NCI-H1436 treated with DMSO at 0.1 percent for 48 hours (cell line): ENCODE measurements at places on chromosomes 12 and 14.

DNA sequence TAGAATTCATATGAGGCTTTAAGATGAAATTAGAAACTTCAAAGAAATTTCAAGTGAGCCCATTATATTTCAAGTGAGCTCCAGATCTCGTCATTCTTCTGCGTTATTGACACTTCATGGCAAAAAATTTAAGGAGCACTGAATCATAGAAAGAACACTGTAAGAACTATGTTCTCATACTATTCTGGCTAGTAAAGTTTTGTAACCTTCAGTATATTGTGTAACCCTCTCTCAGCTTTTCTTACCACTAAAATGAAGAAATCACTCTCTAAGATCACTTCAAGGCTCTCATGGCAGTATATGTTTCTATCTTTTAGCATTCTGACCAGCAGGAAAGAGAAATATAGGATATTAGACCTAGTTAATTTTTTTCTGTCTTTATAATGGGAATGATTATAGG lies 6.3 kb downstream of the GPHN start:
- DNase-seq, result no peak

- no peak for DNase-seq
Observed at GRCh38 chr14:22919601-22919921, 612 bp upstream of the RBM23 start.

DNA sequence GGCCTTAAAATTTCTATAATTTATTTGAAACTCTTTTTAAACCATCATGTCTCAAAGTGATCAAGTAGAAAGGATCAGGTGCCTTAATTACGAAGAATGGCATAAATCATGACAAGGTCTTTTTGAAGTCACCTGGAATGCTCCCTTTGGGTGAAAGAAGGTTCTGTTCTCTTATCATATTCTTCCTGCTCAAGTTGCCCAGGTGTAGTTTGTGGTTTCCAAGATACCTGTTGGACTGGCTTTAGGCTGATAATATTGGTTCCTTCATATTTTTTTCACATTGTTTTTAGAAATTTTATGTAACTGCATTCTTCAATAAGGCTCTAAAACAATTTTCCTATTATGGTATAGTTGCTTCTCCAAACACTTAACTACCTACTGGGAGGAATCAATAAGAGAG lies 29.2 kb downstream of the RASSF3 start:
- DNase-seq, result no peak

DNA sequence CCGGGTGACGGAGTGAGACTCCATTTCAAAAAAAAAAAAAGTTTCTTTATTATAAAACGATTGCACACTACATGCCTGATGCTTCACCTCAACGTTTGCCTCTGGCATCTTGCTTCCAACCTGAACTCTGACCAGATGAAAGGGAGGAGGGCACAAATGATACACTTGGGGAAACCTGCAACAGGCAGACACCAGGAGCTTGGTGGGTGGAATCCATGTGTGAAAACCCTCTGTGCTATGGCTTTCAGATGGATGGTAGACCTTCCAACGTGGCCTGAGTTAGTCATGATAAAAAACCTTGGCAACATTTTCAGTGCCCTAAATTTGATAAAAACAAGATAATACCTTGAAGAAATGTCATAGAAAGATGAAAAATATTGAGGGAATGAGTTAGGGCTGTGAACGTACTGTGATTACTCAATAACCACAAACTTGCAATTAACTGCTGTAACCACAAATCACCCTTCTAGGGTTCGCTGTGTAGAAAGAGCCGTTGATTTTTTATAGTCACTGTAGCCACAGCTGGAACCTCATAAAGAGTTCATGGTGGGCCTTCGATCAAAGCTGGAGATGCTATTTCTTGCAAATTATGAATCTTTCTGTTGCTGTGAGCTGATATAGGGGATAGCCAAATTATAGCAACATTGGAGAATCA lies 26.1 kb upstream of the GZMB start:
- DNase-seq, result no peak

DNA sequence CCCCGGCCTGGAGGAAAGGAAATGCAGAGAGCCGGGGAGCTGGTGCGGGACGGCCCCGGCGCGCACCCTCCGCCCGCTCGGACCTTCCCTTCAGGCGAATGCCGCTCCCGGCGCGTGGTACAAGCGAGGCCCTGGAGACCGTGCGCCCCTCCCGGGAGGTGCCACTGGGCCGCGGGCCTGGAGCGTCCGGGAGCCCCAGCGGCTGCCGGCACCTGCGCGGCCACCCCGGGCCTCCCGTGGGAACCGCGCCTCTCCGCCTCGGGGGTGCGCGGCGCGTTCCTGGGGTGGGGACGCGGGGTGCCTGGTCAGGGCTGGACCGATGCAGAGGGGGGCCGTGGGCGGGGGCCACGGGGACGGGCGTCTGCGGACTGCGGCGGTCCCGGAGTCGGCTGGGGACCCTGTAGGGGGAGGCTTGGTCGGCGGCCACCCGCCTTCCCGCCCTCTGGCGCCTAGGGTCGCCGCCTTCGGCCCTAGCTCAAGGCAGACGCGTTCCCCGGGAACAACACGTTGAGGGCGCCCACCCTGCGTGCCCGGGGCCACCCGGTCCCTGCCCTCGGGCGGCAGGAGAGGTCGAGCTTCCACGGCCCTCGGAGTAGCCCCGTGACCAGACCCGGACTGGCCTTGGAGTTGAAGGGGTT lies 599 bp downstream of the PAPLN start:
- DNase-seq, result no peak

DNA sequence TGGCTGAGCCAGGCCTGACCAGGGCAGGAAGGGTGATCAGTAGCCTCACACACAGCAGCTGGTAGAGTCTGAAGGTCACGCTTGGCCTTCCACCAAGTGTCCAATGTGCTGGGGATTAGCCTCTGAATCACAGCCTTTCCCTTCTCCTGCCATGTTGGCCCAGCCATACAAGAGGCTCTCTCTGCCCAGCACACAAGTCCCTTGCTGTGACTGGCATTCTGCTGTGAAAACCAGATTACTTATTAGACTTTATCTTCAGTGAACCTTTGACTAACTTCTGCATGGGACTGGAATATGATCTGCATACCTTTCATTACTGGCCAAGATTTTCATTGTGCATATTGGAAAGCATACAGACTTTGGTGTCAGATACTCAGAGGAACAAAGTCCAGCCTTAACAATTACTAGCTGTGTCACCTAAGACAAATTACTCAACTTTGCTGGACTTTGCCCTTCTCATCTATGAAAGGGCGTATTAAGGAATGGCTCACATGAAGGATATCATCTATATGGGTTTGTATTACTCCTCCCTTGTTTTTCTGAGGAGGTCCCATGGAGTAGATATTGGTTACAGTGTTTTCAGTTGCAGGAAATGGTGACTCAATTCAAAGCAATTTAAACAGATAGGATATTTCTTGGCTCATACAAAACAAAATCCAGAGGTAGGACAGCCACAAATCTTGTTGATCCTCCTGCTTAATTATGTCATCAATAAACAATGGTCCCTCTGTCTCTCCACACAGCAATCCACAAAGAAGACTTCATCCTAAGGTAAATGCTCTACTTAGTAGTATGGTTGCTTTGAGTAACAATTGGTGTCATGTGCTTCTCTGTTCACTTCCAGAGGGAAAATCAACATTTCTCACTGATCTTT lies 99.6 kb downstream of the DYRK2 start:
- DNase-seq, result no peak

DNA sequence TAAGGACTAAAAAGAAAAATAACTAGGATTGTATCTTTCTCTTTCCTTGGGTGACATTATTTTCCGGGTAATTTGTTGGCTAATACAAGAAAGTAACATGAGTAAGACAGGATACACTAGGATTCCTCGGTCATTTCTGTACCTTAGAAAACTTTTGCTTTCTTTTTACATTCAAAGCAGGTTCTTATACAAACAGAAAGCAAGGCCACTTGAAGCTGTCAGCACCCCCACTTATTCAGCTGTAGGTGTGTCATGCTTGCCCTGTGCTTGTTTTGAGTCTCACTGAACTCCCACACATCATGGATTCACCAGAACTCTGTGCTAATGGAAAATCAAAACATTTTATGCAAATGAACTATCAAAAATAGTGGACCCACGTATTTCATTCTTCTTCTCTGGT lies 266.8 kb upstream of the CLEC14A start:
- no peak for DNase-seq

DNA sequence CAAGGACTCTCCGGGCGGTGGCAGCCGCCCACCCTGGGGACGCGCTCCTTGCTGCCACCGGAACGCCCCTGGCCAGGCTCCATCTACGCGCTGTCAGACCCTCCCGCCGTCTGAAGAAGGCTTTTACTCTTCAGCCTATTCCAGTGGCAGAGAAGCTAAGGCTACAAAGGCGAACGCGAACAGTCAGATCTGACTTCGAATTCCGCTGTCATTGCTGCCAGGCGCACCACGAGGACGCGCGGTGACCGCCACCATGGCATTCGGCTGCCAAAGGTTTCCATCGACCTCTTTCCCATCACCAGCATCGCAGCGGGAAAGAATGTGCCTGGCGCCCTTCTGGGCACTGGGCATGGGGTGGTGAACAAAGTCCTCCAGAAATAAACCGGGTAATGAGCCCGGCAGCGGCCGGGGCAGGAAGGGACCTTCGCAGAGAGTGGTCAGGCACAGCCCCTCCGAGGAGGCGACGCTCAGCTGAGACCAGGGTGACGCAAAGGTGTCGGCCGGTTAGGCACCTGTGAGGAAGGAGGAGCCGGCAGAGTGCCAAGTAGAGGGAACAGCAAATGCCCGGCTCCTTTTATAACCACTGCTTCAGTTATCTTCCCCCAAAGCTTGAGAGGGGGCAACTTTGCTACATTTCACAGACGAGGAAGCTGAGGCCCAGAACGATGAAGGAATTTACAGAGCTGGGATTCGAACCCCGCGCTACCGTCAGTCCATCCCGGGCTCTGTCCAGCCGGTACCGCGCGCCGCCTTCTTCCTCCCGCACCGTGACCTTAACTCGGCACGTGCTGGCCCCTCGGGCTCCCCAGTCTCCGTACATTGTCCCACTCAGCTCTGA lies 1.9 kb upstream of the RFX4 start:
- no peak for DNase-seq

DNA sequence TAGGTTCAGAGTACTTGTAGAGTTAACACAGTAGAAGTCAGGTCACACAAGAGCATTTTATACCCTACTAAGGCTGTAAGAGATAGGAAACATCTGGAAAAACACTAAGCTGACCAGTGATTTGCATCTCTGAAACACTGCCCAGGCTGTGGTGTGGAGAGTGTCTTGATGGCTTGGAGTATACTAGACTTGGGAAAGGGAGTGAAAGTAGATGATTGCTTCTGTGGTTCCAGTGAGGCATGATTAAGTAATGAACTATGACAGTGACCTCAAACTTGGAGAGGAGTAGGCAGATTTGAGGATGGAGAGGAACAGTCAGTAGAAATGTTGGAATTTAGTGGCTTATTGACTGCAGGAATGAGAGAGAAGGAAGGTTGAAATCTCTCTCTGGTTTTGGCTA lies 201.2 kb downstream of the FLRT2 start:
- no peak for DNase-seq

GRCh38 chr12:123010681-123011080 lies 30.2 kb downstream of the ARL6IP4 start:
- DNase-seq, result no peak
